CD4-positive, alpha-beta T cell treated with Interleukin-6 at 100 ng/mL for 8 hours (primary cell): ENCODE measurements at places on chromosomes 3 and 15.
A peak's percentile ranks its signal among the peaks of the same experiment; 100 is the strongest.

DNA sequence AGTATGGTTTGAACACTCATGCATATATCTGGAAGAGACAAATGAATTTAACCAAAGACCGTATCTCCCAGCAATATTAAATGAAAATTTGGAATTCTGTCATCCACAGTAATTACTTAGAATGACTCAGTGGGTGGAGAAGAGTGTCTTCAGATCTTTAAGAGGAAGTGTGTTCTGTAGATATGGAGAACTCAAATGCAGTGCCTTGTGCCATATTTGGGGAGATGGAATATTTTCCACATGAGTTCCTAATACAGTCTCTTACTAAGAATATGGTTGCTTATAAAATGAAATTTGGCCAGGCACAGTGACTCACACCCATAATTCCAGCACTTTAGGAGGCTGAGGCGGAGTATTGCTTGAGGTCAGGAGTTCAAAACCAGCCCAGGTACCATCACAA, 40.5 kb downstream of the ANO10 start:
- no peak for DNase-seq

DNA sequence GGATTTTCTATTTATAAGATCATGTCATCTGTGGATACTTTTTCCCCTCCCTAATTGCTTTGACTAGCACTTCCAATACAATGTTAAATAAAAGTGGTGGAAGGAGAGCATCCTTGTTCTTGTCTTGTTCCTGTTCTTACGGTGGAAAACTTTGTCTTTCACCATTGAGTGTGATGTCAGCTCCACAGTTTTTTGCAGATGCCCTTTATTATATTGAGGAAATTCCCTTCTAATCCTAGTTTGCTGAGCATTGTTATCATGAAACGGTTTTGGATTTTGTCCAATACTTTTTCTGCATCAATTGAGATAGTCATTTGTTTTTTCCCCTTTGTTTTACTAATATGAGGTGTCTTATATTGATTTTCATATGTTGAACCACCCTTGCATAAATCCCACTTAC, 19.9 kb upstream of the IL20RB start:
- no peak for DNase-seq

DNA sequence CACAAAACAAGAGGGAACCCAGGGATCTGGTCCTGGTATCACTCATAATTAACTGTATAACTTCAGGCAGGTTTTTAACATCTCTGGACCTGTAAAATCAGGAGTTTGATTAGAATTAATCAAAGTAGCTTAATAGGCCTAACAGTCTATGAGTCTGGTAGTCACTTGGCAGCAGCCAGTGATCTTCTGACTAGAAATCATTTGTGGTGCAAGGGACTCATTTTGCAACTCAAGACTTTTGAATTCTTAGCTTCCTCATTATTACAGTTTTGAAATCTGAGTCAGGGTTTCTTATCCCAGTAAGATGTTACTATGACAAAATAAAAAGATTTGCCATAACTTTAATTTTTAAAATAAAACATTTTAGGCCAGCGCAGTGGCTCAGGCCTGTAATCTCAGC, 70.8 kb downstream of the TMCC1 start:
- DNase-seq, result no peak

DNA sequence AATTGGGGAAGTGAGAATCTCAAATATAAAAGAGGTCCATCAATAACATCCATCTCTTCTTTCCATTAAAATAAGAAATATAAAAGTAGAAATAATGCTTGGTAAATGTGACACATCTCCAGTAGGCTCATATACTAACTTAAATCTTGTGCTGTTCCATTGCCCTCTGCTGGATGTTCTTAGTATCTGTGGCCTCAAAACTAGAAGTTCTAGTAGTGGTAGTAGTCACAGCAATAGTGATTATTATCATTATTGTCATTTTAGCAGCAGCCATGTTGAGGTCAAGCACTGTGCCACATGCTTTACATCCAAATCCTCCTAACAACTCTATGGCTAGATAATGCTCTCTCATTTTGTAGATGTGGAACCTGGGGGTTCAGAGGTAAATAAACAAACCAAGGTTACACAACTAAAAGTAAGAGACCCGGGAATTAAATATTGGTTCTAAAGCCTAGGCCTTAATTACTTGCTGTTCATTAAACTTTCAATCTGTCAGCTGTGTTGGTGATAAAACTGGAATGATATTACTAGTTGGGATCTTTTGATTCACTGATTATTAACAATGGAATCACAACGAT, 20.2 kb upstream of the BTLA start:
- peak; percentile 59 for DNase-seq

- DNase-seq, result no peak
Observed at GRCh38 chr3:13457593-13457992, 22.5 kb upstream of the HDAC11 start.

DNA sequence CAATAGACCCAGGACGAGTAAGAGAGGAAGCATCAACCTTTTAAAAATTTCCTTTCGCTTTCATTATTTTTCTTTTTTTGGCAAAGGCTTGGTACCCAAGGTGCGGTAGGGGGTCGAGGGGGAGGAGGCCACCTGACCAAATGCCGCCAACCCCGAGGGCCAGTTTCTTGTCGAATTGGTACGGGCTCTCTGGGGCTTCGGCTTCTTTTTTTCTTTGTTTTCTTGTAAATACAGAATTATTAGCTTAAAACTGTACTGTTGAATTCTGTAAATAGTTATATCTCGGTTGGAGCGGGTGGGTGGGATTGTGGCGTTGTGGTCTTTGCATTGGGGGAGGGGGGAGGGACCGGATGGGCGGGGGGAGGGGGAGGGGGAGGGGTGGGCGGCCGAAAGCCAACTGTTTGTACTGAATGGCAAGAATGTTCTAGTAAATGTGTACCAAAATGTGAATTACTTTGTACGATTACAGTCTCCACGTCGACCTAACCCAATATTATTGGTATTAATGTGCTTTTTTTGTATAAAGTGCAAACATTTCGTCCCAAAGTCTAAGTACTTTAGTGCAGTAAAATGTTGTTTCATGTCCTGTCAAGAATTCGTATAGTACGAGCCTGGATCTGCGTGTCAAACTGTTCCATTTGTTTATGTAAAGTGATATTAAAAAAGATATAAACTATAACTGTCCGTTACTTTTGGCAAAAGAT, 4.7 kb downstream of the ZIC1 start:
- no peak for DNase-seq

- peak; percentile 54 for DNase-seq
Observed at GRCh38 chr15:64443747-64444621, 16.4 kb upstream of the ZNF609 start.

DNA sequence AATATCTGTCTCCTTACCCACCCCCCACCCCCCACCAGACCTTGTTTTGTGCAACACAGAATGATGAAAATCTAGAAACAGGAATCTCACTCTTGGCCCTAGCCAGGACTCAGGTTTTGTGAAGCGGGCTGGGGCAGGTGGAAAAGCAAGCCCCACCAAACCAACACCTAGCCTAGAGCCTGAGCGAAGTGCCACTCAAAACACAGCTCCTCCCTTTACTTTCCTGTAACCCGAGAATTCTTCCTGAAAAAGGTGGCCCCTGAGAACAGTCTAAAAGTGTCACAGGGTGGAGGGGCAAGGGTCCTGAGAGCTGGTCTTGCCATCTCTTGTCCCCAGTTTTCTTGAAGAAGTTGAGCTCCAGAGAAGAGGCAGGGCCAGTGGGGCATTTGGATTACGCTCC, 17.4 kb upstream of the RPUSD3 start:
- DNase-seq, result no peak

- peak; percentile 3 for DNase-seq
Observed at GRCh38 chr15:37100109-37100965, at the start of gene MEIS2. Gene MEIS2 (minus strand): TSS chr15:37100549. CDS start chr15:37099466, 1,083 bp downstream.

GRCh38 chr15:74655424-74655823, 39.8 kb downstream of the CLK3 start:
- no peak for DNase-seq

DNA sequence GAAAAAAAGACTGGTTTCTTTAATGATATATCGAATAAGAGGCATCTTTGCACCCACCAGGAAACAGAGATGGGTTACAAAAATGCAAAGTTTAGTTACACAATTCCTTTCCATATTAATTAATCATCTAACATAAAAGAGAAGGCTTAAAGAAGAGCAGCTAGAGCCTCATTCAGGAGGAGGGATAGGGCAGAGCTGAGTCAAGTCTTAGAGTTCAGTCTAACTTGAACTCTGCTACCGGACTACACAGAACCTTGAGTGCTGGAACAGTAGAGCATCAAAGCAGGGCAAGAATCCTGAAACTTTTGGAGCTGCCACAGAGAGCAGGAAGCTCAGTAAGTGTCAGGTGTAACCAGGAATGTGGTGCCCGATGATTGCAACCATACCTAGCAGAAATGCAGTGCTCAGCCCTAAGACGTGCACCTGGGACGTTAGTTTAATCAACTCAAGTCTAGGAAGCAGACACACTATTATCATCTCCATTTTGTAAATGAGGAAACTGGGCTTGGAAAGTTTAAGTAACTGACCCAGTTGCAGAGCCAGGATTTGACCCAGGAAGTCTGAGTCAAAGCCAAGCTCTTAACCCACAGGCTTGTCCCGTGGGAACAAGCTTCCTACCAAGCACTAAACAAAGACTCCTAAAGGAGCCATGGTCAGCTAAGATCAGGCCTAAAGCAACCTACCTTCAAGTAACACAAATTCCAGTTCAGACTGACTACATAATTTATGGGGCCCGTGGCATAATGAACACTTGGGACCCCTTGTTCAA, 187.4 kb downstream of the FOXP1 start:
- no peak for DNase-seq

- DNase-seq, result no peak
Observed at GRCh38 chr3:40765884-40766283, 241.1 kb downstream of the ZNF621 start.

GRCh38 chr3:11996480-11996879, 7.7 kb upstream of the SYN2 start:
- no peak for DNase-seq

GRCh38 chr3:71125738-71126137, 457.8 kb downstream of the FOXP1 start:
- DNase-seq, result no peak

DNA sequence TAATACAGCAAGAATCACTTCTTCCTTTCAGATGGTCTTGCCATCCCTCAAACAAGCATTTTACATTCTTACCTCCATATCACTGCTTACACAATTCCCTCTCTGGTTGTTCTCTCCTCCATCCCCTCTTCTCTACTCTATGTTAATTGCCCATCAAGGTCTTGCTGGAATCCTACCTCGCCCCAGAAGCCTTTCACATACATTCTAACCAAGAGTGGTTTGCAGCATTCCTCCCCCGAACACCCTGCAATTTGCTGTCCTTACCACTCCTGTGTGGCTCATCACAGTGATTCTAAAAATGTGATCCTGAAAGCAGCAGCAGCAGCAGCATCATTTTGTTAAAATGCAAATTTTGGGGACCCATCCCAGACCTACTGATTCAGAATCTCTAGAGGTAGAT, 30.6 kb downstream of the TNIK start:
- no peak for DNase-seq

DNA sequence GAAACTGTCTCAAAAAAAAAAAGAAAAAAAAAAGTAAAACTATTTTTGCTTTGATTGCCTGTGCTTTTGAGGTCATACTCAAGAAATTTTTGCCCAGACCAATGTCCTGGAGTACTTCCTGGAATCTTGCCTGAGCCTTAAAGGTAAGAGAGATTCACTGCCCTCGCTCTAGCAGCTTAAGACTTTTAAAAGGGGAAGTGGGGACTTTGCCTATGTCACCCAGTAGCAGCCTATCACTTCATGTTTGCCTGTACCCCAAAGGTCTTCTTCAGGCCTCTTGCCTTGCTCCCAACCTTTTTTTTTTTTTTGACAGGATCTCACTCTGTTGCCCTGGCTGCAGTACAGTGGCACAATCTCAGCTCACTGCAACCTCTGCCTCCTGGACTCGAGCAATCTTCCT, 18.9 kb upstream of the GOLGB1 start:
- no peak for DNase-seq

GRCh38 chr15:47301481-47301880, 415.8 kb upstream of the SEMA6D start:
- no peak for DNase-seq

DNA sequence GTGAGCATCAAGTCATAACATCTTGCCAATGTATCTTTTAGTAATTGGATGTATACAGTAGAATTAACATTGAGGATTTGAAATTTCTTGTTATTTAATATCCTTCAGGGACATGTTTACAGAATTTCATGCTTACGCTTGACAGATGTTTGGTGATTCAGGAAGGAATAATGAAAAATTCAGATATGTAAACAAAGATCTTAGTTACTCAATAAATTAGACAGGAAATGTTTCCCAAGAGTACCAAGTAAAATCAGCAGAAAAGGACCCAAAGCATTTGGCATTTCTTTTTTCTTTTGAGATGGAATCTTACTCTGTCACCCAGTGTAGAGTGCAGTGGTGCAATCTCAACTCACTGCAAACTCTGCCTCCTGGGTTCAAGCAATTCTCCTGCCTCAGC, 4.7 kb upstream of the COL6A5 start:
- DNase-seq, result no peak

DNA sequence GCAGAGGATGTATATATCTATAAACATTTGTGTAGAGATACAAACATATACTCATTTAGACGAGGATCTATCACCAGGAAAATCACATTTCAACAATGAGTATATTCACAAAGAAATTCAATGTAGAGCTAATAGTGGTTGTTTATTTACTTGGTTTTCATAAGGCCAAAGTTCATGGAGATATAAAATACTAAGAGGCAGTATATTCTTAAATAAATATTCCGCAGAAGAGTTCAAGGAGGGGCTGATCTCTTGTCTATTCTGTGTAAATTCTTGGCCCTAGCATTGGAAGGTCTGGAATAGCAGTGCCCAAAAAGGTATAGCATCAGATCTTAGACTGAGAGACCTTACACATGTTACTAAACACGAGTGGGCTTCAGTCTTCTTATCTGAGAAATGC, 122.1 kb downstream of the EDEM1 start:
- DNase-seq, result no peak

DNA sequence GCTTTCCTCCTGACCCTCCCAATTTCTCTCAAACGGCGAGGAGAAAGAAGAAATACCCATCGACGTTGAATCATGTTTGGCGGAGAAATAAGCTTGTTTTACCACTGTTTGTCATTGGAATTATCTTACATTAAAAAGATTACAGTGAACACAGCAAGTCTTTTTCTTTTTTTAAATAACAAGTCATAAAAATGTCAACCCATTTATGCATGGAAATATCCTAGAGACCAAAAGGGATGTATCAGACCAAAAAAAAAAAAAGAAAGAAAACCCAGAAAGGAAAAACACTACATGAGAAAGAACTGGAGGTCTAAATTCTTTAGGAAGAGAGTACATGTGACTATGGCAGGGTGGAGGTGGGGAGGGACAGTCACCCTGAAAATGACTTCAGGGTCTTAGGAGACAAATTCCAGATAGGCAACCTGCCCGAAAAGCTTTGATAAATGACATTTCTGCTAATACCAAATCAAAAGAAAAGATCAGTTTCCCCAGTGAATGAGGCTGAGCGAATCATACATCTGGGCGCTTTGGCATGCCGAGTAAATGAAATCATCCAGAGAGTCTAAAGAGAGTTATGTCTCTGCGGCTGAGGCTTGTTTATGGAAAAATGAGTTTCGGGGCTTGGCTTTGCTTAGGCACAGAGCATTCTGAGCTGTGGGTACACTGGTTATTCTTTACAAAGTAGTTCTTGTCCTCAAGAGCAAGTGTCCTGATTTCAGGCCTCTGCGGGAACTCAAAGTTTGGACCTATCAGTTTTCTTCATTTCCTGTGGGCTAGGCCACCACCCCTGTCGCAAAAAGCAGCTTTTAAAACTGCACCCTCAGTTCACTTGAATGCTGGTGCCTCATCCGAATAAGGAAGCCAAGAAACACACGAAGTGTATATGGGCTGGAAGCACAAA, 110.1 kb upstream of the TGFBR2 start:
- no peak for DNase-seq
